Myocyte (in vitro differentiated cells): ENCODE measurements at places on chromosomes 3 and 15. TPM values are rescaled to one million over a fixed set of nuclear protein-coding genes. Genes with fewer than 3 reads are reported as not detected.

SEMA3F gene
- total RNA-seq, result 0.51 and 1.6 TPM in 2 replicates

TAGLN3 gene
- total RNA-seq, result 0.36 and 0.56 TPM in 2 replicates

GRCh38 chr15:69574506-69574905 is 121.9 kb downstream of the RPLP1 start:
- no peak for DNase-seq

DNA sequence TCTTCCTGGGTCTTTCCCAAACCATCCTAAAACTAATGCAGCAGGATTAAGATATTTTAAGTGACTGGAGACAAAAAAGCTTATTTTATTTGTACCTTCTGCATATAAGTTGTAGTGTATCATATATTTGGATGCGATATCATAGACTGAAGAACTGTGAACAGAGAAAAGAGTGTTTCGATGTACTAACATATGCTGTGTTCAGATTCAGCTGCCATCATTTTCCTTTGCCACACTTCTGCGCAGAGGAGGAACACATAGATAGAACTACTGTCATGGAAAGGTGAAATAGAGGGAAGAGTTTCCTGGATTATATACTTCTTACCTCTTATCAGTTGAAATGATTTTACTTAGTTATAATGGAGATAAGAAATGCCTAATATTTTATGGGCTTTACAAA is 95.5 kb upstream of the CNTN3 start:
- DNase-seq, result no peak

DNA sequence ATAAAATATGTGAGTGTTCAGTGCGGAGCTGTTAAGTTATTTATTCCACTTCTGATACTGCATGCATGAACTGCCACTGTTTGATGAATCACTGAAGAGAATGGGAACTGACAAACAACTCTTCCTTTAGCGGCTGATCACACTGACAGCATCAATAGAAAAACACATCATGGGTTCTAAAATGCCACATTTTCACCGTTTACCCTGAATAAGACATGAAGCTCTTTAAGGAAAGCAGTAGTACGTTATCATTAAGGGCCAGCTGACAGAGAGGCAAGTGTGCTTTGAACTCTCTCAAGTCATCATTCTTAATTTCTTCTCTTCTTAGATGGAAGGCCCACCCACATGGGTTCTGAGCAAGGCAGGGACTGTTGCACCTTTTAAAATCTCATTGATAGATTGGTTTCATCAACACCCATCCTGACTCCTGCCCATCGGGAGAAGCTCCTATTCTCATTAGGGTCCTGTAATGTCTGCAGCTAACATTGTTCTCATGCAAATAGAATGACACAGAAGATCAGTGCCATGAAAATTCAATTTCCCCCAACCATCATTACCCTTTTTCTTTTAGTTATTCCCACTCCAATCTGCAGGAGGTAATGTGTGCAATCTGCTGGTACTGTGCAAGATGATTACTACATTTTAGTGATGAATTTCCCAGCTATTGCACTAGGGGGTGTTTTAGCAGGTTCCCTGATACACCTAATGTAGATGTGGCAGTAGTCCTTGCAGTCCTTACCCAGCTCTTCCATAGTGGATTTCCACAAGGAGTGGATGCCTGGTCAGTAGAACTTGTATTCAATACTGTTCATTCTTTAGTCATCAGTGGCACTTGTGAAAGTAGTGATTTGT is 119.1 kb downstream of the ROBO2 start:
- no peak for DNase-seq

DNA sequence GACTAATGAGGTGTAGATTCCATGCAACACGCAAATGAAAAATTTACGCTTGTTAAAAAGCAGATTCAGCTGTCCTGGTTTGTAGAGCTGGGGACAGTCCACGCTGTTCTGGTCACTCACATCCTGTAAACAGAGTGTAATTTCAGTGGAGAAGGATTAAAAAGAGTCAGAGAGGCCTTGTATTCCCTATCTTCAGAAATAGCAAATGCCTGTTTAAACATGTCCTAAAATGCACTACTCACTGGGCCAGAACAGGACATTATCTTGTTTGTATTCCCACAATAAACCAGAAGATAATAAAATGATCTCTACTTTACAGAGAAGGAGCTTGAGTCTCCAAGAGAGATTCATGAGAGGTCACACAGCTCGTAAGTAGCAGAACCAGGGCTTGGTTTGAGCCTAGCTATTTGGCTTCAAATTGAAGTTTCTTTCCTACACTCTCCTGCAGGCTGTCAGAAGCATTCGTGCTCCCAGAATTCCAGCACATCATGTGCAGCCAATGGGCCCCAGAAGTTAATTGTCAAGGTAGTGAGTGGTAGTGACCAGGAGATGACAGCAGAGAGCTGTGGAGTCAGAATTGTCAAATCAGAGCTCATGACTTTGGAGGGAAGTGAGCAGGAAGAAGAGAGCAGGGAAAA is 242.5 kb downstream of the ATP8B4 start:
- no peak for DNase-seq

DCUN1D1 gene
- total RNA-seq, result 36.7 and 42.9 TPM in 2 replicates

DNA sequence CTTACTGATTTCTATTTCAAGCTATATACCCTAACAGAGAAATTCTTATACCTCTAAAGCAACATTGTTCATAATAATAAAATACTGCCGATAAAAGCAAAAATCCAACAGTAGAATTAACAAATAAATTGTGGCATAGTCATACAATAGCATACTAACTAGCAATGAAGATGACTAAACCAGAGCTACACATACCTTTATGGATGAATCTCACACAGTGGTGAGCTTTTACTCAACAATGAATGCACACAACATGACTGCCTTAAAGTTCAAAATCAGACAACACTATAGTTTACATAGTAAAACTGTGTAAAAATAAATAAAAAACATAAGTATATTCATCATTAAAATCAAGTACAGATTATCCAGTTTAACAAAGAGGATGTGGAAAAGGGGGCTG is 99.1 kb downstream of the NR1I2 start:
- DNase-seq, result no peak

GRCh38 chr15:77907824-77908751 is 169.4 kb downstream of the TBC1D2B start:
- peak; percentile 76 for DNase-seq

GRCh38 chr3:196737655-196738054 is 2.0 kb upstream of the PAK2 start:
- no peak for DNase-seq

DNA sequence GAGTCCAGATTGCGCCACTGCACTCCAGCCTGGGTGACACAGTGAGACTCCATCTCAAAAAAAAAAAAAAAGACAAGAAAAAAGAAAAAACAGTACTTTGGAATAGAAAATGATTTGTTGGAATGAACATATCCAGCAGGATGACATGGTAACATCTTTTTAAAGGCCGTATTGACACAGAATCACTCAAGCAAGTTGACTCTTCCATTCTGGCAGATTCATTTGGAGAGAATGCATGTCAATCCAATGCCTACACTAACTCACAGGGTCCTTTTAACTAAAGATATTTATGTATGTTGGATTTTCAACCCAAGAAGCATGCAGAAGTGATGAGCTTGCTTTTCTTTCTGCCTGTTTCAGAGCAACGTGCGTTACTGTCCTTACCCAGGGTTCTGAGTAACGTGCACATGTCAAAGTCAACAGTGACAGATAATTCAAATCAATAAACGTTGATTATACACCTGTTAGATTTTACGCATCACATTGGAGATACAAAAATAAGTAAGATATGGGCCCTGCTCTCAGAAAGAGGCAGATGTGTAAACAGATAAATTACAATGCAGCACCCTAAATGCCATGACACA is 77.1 kb upstream of the FNDC3B start:
- DNase-seq, result no peak
